WERI-Rb-1 (cell line): ENCODE measurements at places on chromosomes 5 and 9.

GRCh38 chr5:133977858-133978257, 9.4 kb upstream of the C5orf15 start:
- DNase-seq = no peak

DNA sequence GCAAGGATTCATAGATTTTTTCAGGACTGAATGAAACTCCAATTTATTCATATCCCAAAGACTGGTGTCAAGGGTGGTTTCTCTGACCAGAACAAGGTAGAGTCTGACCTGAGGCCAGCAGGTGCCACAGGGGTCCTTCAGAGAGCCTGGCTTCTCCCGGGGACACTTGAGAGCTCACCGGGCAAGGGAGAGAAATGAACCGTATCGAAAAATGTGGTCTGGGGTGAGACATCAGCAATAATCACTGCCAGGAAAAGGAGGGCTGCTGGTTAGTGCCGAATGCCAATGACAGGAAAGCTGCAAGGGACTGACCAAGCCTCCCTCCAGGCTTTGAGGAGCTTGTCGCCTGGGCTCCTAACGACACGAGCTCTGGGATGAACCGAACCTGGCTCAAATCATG, 142.7 kb downstream of the TTLL11 start:
- DNase-seq = no peak

- peak; percentile 59 for DNase-seq
These were observed 757 bp downstream of the NRARP start for GRCh38 chr9:137301081-137301947.

DNA sequence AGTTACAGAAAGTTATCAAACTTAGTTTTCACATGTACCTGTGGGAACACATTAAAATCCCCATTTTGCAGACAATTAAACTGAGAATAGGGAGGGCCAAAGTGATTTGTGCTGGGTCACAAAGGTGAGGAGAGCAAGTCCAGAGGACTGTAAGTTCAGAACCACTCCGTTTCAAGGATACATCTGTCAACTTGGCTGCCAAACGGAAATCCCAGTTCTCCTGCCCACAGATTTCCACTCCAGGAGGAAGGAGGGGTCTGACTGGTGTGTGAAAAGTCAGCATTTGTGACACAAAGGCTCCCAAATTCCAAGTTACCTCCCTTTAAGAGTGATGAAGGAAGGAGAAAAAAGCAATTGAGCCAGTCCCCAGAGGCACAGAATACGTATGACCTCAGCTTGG, 42.3 kb downstream of the PRELID2 start:
- no peak for DNase-seq

- no peak for DNase-seq
These were observed 120.5 kb upstream of the BOD1 start for GRCh38 chr5:173736923-173737412.

DNA sequence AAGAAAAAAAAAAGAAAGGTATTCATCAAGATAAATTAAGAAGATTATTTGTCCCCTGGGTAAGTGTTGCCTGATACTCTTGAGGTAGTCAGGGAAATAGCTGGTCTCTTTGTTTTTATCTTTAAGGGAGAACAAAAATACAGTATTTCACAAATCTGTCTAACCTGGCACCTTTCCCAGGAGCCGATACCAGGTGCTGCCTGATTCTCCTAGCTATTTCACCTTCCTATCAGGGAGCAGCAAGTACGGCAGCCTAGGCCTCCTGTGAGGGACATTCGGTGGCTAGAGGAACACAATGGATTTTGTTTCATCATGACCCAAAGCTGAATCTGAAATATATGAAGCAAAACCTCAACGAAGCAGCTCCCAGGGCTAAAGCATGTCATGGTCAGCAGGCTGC, 86.0 kb downstream of the TARS1 start:
- DNase-seq = no peak

- no peak for DNase-seq
These were observed 190.7 kb downstream of the DOCK8 start for GRCh38 chr9:405341-405740.
